ENCODE measurements at places on chromosomes 6 and 20.

DNA sequence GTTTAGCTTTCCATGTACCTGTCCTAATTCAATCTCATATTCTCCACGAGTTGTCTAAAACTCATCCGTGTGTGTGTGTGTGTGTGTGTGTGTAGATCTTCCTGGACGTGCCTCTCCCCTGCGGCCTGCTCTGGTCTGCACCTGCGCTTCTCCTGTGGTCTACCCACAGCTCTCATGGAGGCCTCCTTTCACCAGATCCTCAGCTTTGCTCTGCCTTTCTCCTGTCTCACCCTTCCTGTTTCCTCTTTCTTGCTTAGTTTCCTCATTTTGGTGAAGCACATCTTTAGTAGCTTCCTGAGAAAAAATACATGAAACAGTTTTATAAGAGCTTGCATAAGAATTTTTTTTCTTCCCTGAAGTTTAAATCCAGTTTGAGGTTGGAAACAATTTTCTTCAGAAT lies 18.1 kb downstream of the SLX4IP start:
- DNase-seq = peak; percentile 38

DNA sequence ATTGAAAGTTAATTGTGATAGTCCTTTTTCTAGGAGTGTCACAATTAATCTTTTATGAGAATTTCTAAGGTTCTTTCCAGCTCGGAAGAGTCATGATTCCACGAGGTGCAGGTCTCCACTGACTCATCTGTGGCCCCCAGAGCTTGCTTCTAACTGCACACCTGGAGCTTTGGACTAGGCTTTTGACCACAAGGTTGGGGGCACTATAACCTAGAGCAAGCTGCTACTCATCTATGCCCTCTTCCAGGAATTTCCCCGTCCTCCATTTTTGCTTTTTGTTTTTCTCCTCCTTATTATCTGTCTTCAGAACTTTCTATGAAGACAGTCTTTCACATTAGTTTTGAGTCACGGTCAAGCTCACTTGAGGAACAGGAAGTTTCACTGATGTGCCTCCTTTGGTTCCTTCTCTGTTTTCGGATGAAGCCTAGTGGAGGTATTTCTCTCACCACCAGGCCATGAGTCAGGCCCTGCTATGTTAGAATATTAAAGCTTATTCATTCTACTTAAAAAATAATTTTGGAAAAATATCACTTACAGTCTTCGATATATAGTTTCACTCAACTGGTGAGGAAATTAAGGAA lies 119.2 kb upstream of the INSM1 start:
- no peak for DNase-seq

DNA sequence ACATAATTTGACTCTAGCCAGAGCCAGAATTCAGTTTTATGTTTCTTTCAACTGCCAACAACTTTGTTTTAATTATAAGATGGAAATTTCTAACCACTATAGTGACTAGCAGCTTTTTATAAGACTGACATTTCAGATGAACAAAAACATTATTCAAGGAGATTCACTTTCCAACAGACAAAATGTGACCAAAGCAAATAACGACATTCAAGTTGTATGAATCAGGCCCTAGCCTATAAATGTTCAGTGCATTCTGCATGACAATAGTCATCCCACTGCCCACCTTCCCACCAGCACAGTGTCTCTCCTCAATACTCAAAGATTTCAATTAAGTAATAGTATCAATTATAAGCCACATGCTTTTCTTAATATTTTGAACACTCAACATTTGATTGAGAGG lies 200.7 kb downstream of the KHDC1L start:
- DNase-seq = no peak

- peak; percentile 11 for DNase-seq
Observed at GRCh38 chr6:41073968-41074691, 1.4 kb downstream of the NFYA start.

DNA sequence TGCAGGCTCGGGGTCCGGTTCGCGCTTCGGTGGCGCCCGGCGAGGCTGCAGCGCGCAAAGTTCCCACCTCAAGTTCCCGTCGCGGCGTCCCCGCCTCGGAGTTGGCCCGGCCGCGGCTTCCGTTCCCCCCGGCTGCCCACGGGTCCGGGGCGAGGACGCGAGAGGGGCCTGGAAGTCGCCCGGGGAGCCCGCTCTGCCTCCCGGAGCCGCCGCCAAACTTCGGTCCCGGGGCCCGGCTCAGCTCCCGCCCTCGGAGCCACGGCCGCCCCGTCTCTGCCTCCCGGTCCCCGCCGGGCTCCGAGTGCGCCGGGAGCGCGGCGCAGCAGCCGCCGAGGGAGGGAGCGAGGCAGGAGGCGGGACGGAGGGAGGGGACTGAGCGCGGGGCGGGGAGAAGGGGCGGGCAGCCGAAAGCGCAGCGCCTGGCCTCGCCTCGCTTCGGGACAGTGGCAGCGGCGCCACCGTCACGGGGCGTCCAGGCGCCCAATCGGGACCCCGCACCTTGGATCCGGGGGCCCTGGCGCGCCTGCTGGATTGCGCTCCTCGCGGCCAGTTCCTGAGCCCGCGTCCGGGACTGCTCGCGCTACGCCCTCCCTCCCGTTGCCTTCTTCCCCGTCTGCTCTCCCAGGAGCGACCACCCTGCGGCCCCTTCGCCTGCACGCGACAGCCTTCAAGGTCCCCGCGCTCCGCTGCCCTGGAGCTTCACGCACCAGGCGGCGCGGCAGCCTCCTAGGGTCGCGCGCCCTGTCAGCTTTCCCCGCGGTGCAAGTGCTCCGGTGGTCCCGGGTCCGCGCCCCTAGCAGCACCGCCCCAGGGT lies at the start of gene KCNG1:
Gene KCNG1 (minus strand): TSS at position 305 of the 814 bp plus-strand sequence. CDS start 12,769 bp downstream, outside the sequence.
- DNase-seq = no peak

Measured in CD4-positive, alpha-beta T cell treated with Interleukin-6 at 100 ng/mL for 8 hours (primary cell).